ENCODE measurements at places on chromosomes 1 and 21.

DNA sequence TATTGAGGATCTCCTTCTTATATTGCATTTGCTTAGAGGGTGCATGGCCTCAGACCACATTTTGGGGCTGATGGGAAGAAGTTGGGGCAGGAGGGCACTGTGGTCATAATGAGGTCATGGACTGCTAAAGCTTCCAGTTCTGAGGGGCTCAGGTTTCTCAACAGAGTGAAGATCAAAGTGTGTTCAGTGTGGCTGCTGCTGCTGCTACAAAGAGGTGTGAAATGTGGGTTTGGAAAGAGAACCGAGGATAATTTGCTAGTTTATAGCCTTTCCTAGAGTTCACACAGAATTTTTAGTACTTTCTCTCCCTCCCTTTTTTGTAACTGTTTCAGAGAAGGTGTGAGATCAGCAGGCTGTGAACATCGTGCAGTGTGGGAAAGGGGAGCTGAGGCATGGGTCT, 73.3 kb downstream of the CACNA1E start:
- DNase-seq: no peak

DNA sequence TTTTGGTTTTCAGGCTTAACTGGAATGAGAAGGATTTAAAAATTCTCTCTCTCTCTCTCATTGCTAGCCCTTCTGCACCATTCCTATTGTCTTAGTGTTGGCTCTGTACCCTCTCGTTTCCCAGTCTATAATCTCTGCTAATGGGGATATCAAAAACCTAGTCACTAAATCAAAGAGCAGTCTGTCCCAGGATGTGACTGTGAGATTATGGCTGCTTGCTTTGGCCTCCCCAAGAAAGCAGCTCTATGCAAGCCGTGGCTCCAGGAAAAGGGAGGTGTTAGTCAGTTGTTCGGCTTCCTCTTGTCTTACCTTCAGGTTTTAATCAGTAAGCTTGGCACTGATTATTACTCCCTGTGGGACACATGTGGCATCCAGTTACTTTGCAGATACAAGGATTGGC, 468.8 kb downstream of the USP25 start:
- no peak for DNase-seq

- DNase-seq: no peak
Observed at GRCh38 chr1:155184835-155185782, 11.5 kb downstream of the TRIM46 start.

DNA sequence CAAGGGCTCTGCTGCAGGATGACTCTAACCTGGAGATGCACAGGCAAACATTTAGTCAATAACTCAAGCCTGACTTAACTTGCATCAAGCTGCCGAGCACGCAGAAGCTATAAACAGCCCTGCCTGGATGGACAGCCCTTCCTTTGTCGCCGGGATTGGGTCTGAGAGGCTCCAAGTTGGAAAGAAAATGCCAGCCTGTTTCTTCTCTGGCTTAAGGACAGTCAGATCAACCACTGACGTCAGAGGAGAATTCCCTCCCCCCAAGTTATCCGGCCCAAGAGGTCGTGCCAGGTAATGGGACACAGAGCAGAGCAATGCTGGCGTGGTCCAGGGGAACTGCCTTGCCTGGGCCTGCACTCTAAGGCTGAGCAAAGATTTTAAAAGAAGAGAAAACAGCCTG, 27.1 kb upstream of the LRRC38 start:
- DNase-seq: no peak

- DNase-seq: no peak
Observed at GRCh38 chr1:208335371-208336136, 91.4 kb upstream of the PLXNA2 start.

DNA sequence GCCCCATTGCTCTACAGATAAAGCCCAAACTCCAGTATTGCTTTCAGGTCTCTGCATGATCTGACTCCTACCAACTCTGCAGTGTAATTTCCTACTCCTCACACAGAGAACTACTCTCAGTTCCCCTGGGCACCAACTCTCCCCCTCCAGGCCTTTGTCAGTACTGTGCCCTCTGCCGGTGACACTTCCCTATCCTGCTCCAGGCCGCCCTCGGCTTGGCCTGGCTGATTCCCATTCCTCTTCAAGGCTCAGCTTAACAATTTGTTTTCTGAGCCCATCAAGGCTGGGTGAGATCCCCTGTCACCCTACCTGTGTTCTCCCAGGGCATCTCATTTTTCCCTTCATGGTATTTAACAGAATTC, 2.6 kb downstream of the SLAMF8 start:
- DNase-seq: peak; percentile 30

DNA sequence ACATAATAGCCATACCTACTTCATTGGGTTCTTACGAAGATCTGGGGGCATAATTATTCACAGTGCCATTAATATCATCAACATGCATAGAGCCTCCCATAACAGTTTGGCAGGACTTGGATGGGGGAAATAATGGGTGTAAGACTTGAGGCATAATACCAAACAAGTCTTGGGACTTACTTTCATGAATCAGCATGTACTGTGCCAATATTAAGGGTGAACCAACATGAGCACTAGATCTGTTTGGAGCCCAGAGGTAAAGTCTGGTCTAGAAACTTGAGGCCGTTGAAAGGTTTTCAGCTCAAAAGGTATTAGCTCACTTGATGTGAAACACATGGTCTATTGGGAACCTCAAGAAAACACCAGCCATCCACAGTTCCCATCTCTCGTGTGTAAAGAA, 56.7 kb upstream of the ZC3H11B start:
- DNase-seq: no peak

- no peak for DNase-seq
Observed at GRCh38 chr1:149997585-149998262, 12.8 kb downstream of the OTUD7B start.

DNA sequence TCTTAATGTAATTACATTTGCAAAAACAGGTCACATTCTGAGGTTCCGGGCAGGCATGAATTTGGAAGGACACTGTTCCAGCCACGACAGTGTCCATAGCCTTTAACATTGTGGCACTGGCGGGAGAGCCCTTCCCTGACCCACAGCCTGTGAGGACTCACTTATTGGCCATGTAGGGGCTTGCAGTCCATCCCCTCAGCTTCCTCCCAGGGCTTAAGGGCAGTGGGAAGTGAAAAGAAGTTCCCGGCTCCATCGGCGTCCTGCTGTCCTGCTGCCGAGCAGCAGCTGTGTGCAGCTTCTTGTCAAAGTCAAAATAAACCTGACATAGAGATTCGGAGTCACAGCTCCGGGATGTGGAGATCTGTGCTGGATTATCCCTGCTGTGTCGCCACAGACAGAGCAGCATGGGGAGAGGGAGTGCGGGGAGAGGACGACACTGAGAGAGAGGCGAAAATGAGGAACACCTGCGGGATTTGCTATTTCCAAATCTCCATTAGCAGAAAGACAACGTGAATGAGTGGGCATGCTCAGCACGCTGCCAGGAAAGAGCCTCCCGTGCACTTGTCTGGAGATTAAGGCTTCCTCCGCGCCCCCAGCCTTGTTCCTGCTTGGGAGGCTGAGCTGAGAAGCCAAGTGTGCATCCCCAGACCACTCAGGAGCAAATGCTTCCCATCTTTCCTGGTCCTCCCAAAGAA, 260.3 kb downstream of the ASTN1 start:
- no peak for DNase-seq

- no peak for DNase-seq
Observed at GRCh38 chr1:161735837-161736236, 13.7 kb upstream of the DUSP12 start.

DNA sequence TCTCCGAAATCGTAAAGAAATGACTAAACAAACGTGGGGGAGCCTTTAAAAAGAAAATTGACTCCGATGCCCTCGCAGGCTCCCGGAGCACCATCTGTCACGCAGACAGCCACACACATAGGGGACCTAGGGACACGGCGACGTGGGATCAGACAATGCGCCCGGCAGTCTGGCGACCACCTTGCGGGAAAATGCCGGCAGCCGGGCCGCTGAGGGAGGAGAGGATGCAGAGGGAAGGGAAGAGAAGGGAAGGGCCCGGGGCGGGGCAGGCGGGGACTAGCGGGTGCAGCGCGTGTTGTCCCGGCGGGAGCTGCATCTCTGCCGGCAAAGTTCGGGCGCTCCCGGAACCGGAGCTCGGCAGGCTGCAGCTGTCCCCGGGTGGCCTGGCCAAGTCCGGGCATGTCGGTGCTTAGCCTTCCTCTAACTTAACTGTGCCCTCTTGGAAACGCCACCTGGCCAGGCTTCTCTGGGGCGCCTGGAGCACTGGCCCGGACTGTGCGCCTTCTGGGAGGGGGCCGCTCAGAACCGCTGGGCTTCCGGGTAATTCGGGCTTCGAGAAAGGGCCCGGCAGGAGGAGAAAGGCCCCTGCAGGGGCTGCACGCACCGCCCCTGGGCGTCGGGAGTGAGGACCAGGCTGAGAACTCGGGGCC, 1.8 kb downstream of the NHLH2 start:
- DNase-seq: no peak

- DNase-seq: no peak
Observed at GRCh38 chr1:10267319-10267718, 56.9 kb downstream of the KIF1B start.

DNA sequence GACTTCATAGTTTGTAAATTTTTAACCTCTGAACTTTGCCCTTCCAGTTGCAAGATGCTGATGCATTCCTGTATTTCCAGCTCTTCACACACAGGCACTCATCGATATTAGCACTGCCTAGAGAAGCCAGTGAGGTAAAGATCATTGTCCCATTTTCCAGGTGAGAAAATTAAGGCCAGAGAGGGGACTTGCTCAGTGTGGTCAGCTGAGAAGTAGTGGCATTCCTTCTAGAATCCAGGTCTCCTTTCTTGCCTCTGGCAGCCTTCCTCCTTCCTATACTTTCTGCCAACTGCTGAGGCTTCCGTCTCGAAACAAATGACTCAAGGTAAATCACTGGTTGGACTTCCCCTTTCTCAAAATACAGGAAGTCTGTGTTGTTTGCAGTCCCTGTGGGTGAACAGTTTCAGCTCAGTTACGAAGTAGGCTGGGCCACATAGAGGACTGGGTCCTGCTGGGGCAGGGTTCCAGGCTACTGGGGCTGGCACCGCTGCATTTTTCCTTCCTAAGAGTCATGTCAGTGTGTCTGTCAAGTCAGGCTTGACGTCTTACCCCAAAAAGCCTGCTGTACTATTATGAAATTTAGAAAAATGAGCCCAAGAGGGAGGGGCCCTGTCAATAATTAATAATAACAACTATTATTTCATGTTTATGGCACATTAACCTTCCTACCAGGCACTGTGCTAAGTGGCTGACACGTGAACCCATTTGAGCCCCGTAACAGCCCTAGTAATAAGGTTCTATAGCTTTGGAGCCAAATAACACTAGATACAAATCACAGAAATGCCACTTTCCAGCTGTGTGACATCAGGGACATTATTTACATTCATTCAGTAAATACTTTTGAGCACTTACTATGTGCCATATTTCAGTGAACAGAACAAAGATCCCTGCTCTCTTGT, 16.6 kb upstream of the RNF19B start:
- no peak for DNase-seq

DNA sequence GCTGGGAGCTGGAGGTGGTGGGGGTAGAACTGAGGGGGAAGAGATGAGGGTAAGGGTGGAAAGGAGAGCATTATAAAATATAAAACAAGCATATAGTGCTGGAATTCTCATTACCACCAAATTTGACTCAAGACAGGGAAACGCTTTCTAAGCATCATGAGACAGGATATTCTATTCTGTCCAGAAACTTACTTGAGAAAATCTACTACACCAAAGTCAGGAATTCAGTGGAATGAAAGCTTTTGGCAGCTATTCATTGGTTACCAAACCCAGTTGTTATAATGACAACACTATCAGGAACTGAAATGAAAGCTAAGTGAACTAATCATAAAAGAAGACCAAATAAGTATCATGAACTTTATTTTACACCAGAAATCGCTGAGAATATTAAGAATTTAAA, 14.5 kb downstream of the AIDA start:
- no peak for DNase-seq

DNA sequence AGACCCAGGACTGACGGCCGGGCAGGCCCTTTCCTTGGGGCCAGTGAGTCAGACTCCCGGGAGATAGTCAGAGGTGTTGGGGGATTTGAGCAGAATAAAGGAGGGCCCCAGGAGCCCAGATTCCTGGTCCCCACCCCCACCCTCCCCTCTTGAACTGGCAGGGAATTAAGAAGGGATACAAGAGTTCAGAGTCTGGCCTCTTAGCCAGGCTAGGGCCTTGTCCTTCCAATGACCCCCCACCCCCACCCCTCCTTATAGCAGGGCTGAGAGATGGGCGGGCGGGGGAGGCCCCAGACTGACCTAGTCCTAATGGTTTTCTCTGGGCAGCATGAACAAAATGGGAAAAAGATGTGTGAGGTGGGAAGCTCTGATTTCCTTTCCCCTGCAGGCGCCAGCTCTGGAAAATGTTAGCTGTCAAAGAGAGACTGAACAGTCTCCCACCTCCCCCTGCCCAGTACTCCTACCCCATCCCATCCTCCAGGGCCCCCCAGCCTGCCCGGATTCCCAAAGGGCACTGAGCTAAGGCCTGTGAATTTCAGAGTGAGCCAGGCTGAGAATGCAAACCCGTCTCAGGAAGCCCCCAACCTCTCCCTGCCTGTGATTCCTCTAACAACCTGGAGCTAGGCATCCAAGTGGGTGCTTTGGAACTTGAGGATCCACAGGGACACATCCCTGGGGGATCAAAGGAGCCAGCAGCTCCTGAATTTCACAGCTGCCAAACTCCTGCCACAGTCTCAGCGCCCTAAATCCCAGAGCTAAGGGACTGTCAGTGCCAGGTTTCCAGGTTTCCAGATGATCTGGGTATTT, 5.8 kb upstream of the CRABP2 start:
- no peak for DNase-seq

- no peak for DNase-seq
Observed at GRCh38 chr1:37809942-37810341, 1.9 kb upstream of the YRDC start.

- DNase-seq: no peak
Observed at GRCh38 chr1:36652011-36652410, 169.3 kb upstream of the CSF3R start.

DNA sequence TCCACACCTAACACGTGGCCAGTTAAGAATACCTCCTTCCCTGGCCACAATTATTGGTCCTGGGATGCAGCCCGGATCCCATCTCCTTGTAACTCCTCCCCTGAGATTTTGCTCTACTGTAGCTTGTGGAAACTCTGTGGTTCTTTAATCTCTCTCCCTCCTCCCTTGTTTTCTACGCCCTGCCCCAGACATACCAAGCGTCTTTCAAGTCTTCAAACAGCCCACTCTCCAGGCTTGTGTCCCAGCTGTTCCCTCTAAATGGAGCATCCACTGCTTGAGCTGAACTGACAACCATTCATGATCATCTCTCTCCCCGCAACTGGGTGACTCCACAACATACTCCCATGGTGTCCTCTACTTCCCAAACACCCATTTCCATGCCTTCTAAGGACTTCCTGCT, 111.6 kb downstream of the SIPA1L2 start:
- DNase-seq: no peak

DNA sequence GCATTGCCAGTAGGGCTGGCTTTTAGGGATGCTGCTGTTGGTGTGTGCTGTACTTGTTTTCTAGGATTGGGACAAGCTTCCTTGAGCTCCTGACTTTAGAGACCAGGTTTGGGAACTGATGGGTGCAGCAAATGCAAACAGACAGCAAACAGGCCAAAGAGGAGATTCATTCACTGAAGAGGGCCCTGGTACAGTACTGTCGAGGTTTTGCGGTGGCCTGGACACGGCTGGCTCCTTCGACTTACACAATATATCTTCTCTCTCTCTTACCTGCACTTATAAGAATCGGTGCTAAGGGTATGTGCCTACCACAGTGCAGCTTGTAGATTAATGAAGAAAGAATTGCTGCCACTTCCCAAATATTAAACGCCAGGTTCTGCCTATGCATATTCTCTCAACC, 44.6 kb downstream of the ATP1A1 start:
- DNase-seq: no peak
